ENCODE measurements at places on chromosomes 5 and 9.

GRCh38 chr5:96088706-96089498, 127.3 kb upstream of the ELL2 start:
- no peak for DNase-seq

GRCh38 chr5:77635917-77636640, 2.4 kb downstream of the OTP start:
- DNase-seq = no peak

GRCh38 chr9:76516871-76517270, 57.9 kb downstream of the GCNT1 start:
- no peak for DNase-seq

DNA sequence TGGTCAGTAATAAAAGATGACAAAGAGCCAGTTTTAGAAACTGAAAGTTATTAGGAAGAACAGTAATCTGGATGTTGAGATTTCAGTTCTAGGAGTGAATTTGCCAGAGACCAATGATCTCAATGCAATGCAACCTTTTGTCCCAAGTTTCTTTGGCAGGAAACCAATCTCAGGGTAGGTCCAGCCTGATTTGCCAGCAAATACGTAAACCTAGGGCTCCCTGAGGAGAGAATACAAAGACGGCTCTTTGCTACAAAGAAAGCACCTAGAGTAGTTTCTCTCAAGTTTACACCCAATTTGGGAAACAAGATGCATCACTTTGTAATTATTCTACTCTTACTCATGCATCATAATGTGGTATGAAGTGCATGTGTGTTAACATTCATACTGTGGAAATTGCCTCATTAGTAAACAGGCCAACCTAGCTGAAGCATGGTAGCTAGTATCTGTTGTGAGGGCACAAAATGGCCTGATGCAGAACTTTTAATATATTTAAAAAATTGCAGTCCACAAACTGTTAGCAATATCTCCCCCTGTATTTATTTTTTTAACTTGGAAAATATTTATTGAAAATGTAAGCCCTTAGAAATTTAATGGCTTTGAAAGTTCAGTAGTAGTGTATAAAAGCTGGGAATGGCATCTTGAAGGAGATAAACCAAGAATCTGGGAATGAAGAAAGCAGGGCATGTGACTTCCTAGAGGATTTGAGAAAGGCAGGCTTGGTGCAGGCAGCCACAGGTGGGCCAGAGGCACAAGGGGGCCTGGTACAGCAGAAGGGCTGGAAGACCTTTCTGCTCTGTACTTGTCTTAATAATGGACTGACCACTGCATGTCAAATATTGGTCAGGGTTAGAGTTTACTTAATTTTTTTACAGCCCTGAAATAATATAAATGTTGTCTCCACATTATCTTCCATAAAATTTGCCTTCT, 59.5 kb downstream of the MAST4 start:
- DNase-seq = no peak

DNA sequence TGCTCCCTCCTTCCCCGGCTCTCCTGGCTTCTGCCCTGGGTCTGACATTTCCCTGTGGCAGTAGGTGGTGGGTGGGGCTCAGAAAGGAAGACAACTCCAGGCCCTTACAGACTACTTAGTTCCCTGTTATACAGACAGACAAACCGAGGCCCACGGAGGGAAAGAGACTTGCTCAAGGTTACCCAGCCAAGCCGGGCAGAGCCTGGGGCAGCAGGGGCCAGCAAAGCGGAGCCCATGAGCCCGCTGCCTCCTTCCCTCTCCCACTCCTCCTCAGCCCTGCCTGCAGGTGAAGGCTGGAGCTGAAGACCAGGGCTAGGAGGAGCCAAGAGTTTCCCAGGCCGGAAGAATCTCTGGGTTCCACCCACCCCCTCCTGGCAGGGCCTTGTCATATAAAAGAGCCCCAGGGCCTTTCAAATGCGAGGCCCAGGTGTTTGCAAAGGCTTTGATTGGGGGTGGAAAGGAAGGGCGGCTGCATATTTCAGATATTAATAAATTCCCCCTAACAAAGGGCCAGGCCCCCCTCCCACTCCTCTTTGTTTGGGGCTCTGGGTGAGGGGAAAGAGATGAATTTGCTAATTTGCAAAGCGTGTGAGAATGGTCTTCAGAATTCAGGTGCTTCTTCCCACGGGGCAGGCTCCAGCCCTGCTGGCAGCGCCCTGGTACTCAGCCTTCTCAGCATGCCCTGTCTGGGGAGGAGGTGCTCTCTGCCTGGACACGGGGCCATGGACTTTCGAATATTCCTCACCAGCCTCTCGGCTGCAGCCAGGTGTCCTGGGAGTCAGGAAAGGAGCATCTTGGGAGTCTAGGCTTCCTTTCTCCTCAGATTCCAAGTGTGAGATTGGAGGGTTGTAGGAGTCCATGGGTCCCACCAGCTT, 21.5 kb downstream of the SLC6A7 start:
- DNase-seq = no peak

- DNase-seq = no peak
Observed at GRCh38 chr9:107279086-107279485, 4.0 kb upstream of the RAD23B start.

DNA sequence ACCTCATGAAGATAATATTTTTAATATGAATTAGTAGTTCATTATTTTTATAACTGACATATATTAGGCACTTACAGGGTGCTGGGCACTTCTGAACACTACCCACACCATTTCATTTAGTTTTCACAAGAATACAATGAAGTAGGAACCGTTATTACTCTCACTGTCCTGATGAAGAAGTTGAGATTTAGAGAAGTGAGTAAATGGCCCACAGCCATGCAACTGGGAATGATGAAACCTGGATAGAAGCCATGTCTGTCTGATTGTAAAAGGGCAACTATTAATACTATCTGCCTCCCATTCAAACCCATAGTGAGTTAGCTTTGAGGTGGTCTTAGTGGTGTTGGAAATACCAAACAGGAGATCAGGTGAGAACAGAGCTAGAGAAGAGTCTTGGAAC, 29.6 kb upstream of the OTULINL start:
- no peak for DNase-seq

DNA sequence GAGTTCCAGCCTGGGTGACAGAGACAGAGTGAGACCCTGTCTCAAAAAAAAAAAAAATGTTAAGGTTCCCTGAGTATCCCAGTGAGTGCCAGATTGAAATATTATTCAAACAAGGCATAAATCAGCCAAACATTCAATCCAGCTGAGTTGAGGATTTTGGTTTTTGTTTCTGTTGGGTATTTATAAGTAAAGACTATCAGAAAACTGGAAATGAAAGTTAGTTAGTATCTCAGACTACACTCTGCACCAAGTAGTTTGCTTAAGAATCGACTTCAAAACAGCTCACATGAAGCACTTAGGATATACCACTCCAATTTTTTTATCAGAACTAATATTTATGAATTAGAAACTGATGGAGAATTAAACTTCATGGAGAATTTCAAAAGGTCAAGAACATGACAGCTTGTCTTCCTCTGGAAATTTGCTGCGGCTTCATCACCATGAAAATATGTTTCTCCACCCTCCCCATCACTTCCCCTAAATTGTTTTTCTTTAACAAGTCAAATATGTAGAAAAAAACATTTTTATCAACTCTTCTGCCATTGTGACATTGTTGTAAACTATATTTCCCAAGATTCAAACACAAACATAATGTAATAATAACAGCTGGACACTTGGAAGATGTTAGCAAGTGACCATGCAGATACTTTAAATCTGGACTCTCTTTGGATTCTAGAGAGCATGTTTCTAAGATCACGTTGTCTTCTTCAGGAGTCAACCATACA, 110.0 kb upstream of the PTGER4 start:
- DNase-seq = no peak

DNA sequence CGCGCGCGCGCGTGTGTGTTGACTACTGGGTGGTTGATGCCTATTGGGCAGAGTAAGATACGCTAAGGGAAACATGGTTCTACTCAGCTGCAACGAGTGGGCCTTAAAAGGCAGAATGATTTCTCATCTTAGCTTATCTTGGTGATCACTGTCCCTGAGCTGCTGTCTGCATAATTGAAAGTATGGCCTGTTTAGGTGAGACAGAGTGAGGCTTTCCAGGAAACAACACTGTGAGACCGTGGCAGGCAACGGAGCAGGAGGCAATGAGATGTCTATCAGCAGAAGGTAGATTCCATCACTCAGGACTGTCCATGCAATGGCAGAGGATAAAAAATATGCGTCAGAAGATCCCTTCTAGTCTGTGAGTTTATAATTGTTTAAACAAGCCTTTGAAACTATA, 277.2 kb downstream of the TRIM32 start:
- DNase-seq = no peak

DNA sequence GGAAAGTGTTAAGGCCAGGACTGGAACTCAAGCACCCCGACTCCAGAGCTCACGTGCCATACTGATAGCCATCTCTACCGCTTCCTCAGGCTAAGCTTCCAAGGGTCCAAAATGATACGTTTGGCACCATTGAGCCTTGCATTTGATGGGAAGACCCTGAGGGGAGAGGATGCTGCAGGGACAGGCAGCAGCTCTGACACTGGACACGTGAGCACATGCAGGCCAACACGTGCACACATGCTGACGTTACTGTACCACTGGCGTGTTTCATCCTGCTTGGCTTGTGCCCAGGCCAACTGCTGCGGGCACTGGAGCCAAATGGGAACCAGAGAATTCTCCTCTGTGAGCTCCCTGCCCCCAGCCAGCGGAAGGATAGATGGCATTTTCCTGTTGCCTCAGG, 5.2 kb downstream of the FAT2 start:
- DNase-seq = no peak

- no peak for DNase-seq
Observed at GRCh38 chr9:74132986-74133385, 364.1 kb upstream of the RORB start.

DNA sequence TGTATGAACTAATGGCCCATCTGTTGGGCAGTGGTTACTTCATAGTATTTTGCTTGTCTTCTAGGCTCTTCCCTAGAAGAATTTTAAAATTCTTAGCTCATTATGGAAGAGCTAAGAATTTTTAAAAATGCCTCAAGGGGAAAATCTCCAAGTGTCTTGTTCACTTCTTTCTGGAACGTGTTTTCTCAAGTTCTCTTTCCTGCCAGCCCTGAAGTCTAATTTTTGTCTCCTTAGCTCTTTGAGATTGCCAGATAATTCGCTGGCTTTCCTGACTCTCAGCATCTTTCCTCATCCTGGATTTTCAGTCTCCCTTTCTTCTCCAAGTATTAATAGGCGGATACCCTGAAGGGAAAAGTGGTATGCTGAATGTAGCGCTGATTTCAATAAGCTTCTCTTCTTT, 395.4 kb downstream of the ARRDC3 start:
- no peak for DNase-seq

DNA sequence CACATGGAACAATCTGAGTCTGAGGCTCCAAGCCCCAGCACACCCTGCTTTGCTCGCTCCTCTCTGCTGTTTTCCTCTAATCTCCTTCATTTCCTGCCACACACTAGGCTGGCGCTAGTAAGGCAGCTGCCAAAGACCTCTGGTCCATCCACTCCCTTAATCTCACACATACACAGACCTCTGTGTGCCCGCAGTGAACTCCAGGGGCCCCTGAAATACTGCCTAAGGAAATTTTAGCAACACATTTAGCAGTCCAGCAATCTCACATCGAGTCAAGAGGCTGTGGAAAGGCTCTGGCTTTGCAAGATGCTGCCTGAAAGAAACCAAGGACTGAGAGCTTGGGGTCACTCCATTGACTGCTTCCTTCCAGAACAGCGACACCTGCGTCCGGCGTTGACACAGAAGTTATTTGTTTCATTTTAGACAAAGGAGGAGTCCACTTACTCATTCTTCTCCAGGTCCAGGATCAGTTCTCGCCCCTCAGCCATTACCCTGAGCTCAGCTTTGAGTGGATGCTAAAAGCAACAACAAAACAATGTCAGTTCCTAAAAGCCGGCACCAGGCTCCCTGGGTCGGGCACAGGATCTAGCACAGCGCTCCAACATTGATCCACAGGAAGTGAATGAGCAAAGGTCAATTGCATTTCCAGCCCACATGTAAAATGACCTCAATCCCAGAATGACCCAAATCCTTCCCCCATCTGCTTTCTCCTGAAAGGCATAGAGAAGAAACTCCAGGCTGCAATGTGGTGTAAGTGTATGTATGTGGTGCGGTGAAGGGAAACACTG, 11.5 kb downstream of the ADAM19 start:
- DNase-seq = no peak

- DNase-seq = no peak
Observed at GRCh38 chr5:75992753-75993152, 90.4 kb upstream of the SV2C start.

- DNase-seq = no peak
Observed at GRCh38 chr5:4230786-4231641, 635.4 kb downstream of the IRX1 start.

DNA sequence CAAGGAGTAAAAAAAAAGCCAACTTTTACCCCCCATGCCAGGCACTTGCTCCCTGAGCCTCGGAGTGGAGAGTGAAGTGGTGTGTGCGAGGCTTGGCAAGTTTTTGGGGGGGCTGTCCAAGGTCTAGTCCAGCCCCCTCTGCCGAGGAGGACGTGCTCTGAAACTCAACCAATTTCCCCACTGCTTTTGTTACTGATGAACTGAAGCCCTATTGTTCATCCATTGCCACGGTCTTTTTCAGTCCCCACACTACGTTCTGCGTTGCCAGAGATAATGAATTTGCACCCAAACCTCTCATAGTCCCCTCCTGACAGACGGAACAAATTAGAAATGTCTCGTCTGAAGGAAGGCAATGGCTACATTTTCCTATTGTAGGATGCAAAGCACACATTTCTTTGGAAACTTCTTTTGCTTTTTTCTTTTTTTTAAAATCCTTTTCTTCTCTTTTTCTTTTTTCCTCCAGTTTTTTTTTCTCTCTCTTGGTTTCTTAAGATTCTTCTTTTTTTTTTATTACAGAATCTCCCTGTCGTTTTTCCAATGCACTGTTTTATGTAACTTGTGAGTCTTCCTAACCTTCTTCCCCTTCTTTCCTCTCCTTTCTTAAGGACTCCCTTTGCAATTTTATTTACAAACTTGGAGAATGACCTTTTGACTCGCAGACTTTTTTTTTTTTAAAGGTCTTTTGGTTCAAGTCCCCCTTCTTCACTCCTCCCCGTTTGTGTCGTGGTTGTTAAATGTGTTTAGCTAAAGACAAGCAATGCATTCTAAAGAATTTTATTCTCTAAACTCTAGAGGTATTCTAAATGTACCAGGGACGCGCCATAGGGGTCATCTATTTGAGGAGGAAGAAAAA, 209.5 kb downstream of the MEF2C start:
- DNase-seq = no peak

DNA sequence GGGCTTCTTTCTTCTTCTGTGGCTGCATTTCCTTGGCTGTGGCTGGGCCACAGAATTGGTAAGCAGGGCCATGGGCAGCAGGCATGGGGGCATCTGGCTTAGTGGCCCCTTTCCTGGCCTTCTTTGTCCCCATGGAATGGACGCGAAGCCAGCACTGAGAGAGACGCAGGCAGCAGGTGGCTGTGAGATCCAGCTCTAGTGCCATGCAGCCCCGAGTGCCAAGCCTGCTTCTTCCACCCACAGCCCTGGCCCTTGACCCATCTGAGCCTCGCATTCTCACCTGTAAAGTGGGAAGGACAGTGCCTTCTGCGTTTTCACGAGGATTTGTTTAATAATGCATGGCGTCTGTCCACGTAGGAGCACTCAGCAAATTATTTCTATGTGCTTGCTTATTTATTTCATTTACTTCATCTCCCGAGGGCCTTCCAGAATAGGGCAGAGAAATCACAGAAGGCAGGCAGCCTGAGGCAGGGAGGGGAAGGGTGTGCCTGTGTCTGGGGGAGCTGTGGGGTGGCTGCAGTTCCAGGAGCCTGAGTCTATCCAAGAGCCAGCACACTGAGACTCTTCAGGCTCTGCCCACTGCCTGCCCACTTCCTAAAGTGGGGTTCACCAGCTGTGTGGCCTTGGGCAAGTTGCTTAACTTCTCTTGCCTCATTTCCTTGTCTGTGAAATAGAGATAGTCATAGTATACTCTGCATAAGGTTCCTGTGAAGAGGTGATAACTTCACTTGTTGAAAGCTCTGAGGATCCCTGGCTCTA, 55.2 kb downstream of the NTNG2 start:
- DNase-seq = no peak

GRCh38 chr5:53501054-53501453, 20.6 kb downstream of the FST start:
- DNase-seq = no peak

All from 8988T (cell line).